Mesenchymal stem cell (in vitro differentiated cells and primary cell): ENCODE measurements at places on chromosomes 1 and 21.

- DNase-seq = peak; percentile 58
Measured at GRCh38 chr1:59290193-59290949, 6.5 kb upstream of the FGGY start.

DNA sequence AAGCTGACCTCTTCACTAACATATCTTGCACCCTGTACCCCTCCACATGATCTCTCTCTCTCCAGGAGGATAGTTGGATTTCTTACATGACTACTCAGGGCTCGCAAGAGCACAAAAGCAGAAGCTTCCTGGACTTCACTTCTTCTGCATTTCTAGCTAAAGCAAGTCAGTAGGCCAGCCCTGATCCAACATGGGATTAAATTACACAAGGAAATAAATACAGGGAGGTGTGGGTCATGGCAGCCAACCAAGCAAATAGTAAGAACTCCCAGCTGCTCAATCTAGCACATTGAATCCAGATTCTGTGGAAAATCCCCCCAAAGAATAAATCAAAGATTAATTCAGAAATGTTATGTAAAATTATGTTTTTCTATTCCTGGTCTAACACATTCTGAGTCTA lies 33.3 kb downstream of the KLHDC7A start:
- DNase-seq = no peak

GRCh38 chr1:209412036-209412435 lies 171.5 kb upstream of the CAMK1G start:
- no peak for DNase-seq

DNA sequence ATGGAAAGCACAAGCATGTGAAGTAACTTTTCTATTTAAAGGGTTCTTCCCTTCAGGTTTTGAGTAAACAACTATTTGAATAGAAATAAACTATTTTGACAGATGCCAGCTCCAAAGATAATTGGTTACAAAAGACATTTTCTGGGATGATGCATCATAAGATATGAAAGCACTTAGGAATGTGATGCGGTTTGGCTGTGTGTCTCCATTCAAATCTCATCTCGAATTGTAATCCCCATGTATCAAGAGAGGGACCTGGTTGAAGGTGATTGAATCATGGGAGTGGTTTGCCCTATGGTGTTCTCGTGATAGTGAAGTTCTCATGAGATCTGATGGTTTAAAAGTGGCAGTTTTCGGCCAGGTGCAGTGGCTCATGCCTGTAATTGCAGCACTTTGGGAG lies 6.4 kb downstream of the DISP1 start:
- DNase-seq = peak; percentile 22

GRCh38 chr1:113415310-113416070 lies 25.2 kb downstream of the MAGI3 start:
- DNase-seq = no peak

GRCh38 chr1:72938408-72938807 lies 656.1 kb upstream of the NEGR1 start:
- no peak for DNase-seq

- peak; percentile 52 for DNase-seq
Measured at GRCh38 chr1:21292503-21292983, 2.3 kb upstream of the ECE1 start.

DNA sequence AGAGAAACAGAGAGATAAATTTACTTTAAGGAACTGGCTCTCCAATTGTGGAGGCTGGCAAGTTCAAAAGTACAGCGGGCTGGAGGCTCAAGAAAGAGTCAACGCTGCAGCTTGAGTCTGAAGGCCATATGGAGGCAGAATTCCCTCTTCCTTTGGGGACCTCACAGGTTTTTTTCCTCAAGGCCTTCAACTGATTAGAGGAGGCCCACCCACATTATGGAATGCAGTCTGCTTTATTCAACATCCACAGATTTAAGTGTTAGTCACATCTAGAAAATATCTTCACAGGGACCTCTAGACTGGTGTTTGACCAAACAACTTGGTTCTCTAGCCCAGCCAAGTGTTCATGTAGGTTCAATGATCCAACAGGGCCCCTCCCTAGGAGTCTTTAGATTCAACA lies 117.8 kb downstream of the SLC35F3 start:
- no peak for DNase-seq

GRCh38 chr1:223547316-223548114 lies 118.0 kb downstream of the CAPN8 start:
- DNase-seq = no peak

DNA sequence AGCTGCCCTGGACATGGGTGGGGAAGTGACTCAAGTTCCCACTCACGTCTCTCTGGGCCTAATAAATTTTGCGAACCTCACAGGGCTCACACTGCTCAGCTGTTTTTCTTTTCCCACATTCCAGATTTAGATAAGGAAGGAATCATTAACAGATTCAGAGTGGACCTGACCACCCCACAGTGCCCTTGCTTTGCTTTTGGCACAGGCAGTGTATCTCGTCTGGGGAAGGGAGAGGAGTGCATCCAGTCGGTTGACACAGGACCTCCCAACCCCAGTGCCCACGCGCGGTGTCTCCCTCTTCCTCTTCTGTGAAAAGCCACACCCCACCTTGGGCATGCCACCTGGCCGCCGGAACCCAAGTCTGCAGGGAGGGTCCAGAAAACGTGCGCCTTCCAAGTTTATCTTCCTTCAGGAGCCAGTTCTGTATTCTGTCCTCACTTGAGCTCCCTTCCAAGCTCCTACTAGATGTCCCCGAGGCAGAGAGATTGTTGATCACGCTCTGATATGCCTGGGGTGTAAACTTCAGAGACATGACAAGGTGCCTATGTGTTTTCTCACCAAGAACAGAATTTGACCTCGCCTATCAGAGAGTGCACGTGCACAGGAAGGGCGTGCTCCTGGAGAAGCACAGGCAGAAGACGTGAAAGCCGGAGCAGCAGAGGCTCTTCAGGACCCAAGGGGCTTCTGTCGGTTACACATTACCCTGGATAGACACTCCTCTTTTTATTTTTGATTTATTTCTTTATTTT lies 9.5 kb upstream of the SLC2A5 start:
- peak; percentile 32 for DNase-seq

GRCh38 chr1:218785928-218786327 lies 387.8 kb upstream of the LYPLAL1 start:
- DNase-seq = no peak

DNA sequence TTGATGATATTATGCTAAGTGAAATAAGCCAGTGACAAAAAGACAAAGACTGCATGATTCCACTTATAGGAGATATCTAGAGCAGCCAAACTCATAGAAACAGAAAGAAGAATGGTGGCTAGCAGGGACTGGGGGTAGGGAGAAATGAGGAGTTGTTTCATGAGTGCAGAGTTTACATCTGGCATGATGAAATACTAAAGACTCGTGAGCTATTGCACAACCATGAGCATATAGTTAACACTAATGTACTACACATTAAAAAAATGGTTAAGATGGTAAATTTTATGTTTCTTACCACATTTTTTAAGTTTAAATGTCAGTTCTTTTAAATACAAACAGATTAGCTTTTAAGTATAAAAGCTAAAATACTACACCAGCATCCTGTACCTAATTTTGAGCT lies 57.8 kb downstream of the ESRRG start:
- peak; percentile 79 for DNase-seq

DNA sequence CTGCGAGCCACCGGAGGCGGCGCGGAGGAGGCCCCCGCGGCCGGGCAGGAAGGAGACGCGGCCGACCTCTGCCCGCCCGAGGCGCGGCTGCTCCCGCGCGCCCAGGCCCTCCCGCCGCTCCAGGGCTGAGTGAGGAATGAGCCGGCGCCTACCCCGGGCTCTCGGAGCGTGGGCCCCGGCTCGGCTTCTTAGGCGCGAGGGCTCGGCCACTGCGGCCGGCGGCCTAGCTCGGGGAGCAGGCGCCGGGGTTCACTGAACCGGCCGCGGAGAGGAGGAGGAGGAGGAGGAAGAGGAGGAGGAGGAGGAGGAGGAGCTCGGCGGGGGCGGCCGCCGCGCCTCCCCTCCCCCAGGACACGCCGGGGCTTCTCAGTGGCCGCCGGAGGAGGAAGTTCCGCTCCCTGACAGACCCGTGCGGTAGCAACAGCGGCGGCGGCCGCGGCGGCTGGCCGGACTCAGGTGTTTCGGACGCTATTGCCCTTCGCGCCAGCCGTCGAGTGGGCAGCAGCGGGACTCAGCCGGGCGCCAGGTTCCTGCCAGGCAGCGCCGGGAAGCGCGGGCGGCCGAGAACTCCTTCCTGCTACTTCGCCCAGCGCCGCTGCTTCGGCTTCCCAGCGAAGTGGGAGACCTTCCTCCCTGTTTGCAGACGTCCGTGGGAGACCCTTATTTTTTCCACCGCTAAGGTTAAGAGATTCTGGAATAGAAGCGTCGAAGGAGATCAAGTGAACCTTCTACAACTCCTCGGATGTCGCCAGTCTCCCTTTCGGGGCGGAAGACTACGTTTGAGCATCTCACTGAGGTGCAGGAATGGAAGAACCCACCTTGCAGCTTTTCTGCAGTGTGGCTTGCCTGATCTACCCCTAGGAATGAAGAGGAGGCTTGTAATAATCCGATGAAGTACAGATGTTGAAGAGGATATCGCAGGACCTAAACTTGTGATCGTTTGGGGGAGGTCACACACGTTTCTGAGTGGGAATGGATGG lies at the start of gene MAN1A2:
Gene MAN1A2, plus strand, starts transcription at position 404 of the 980 bp plus-strand sequence. CDS start 735 bp downstream, outside the sequence.
- DNase-seq = peak; percentile 76

- DNase-seq = peak; percentile 58
Measured at GRCh38 chr1:114032271-114033215, 53.3 kb downstream of the OLFML3 start.

- peak; percentile 85 for DNase-seq
Measured at GRCh38 chr21:44801468-44802395, at the start of gene UBE2G2. Gene UBE2G2, minus strand, starts transcription at chr21:44801820. Its CDS starts 72 bp downstream, at chr21:44801748.

DNA sequence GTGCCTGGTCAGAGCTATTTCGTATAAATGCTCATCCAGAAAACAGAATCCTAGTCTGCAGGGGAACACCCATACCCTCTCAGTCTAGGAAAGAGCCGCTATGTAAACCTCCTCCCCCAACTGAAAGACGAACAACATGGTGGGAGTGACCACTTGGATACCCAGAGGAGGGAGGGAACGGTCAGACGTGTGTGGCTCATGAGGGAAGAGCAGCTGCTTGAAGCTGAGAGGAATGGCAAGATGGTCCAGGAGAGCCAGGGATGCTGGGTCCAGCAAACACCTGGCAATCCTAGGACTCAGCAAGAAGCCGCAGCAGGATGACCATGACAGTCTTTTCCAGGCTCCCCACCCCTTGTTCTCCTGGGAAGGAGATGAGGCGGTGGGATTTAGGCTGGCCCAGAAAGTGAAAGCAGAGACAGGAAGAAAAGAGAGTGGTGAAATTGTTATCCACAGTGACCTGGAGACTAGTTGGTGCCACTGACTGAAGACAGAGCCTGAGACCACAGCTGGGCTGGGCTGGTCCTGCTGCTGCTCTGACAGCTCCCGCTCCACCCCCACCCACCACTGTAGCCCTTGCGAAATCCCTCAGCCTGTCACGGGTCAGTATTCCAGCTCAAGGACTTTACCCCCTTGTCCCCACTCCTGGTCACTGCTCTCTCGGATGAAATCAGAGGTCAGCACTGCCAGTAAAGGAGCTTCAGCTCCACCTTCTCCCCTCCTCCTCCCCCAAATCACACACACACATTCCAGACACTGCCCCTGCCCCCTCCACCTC lies 3.6 kb downstream of the CERS2 start:
- DNase-seq = peak; percentile 87

GRCh38 chr1:161803181-161803580 lies 37.1 kb downstream of the ATF6 start:
- DNase-seq = no peak

- no peak for DNase-seq
Measured at GRCh38 chr1:90092441-90092840, 97.5 kb downstream of the ZNF326 start.

GRCh38 chr1:29669158-29669871 lies 433.0 kb downstream of the PTPRU start:
- DNase-seq = no peak

- DNase-seq = peak; percentile 9
Measured at GRCh38 chr1:162954824-162955223, 93.8 kb upstream of the CCDC190 start.

DNA sequence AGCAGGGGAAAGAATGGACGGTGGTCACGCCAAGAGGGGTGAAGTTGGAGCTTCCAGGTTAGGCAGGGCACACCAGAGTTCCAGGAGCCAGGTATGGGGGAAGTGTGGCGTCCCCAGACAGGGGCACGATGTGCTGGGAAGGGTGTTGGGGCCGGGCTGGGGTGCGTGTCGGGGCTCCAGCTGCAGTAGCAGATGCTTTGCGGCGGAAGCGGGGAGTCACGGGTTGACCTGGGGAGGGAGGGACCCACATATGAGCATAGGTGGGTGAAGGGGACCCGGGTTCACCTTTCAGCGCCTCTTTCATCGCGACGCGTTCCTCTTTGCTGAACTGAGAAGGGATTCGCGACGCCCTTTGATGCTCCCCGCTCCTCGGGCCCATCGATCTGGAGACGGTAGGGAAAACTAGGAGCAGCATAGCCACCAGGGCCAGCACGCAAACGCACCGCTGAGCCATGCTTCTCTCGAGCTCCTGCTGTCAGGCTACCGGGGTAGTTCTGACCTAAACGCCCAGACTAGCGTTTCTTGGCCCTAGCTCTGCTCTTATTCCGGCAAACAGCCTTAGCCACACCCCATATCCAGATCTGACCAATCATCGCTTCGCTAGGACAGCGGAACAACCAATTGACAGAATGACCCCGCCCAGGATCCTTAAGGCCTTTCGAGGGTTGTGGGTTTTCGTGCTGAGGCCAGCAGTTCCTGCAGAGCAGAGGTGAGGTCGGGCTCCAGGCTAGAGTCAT lies at the start of gene PM20D1:
Gene PM20D1, minus strand, starts transcription at position 514 of the 737 bp plus-strand sequence. Its CDS starts 60 bp downstream, at position 454.
- DNase-seq = no peak

GRCh38 chr1:168279253-168279652 lies 1.4 kb upstream of the TBX19 start:
- no peak for DNase-seq

DNA sequence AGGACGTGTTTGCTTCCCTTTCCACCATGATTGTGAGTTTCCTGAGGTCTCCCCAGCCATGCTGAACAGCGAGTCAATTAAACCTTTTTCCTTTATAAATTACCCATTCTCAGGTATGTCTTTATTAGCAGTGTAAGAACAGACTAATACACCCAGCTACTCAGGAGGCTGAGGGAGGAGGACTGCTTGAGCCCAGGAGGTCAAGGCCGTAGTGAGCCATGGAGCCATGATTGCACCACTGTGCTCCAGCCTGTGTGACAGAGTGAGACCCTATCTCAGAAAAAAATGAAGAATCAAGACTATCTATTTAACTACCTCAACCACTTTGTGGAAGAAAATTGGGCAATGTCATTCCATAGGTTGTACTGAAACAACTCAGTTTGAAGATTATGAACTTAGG lies 54.6 kb upstream of the SEC16B start:
- DNase-seq = no peak

DNA sequence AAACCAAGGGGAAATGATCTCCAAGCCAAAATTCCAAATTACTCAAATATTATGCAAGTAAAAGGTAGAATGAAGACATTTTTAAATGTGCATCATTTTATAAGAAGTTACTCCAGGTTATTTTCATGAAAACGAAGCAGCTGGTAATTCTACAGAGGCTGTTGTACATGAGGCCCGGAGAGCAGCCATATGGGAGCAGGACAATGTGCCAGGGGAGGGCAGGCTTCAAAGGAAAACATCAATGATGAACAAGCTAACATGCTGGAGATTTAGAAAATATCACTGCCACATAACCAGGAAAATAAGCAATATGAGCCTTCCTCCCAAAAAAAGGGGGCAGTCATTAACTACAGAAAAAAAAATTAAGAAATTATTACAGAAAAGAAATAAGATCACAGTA lies 109.1 kb downstream of the TIAM1 start:
- DNase-seq = no peak

GRCh38 chr1:7325254-7325653 lies 445.8 kb upstream of the VAMP3 start:
- no peak for DNase-seq

- DNase-seq = no peak
Measured at GRCh38 chr1:169387399-169387798, 19.4 kb downstream of the BLZF1 start.
